ENCODE measurements at places on chromosomes 5 and 9.

GRCh38 chr5:135342551-135342875, 56.5 kb downstream of the MACROH2A1 start:
- no peak for DNase-seq

DNA sequence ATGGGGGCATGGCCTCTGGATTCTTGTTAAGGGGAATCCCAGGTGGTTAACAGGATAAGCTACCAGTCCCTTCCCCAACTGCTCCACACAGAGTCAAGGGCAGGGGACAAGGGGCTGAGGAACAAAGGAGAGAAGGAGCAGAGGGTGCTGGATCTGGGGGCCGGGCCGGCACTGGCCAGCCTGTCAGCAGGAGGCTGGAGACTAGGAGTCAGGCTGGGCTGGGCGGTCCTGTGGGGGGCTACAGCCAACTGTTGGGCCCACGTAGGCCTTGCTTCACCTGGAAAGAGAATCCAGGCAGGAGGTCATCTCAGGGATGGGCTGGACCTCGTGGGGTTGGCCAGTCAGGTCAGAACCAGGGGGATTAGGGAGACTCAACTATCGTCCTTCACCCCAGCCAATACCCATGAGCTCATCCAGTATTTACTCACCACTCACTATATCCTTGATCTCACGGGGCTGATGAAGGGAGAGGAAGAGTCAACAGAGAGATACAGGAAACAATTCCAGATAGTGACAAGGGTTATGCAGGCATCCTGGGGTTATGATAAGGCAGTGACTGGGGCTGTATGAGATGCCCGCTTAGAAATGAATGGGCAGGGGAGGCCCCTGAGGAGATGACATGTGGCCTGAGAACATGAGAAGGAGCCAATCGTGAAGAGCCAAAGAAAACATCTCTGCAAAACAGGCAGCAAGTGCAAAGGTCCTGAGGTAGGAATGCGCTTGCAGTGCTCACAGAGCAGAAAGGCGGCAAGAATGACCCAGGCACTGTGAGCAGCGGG, 47.9 kb upstream of the SLC25A51 start:
- no peak for DNase-seq

DNA sequence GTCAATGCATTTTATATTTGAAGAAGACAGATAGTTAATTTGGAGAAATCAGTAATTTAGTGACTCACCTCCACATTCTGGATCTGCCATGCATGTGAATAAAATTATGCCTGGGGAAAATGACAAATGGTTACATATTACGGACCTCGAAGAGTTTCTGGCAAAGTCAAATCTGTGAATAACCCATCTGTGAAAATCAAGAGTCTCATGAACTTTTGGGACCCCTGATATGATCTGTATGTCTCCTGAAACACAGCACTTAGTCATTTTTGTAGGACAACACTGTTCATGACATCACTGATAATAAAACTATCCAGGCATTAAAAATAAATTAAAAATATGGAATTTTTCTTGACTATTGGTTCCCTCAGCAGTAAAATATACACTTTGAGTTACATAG, 584.5 kb downstream of the TLE4 start:
- DNase-seq, result no peak

DNA sequence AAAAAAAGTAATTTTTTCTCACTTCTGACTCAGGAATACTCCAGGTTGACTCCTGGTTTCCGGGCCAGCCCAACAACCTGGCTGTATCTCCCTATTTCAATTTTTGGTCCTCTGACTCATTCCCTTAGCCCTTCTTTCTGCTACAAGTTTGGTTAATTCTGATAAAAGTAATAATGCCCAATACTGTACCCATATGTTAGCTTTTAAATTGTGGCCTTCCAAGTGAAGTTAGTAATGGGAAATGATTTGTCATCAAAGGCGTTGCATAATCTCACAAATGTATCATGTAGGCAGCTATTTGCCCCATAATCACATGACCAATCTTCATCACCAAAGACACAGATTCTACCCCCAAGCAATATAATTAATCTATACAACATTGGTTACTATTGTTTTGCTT, 31.1 kb upstream of the BNC2 start:
- DNase-seq, result no peak

DNA sequence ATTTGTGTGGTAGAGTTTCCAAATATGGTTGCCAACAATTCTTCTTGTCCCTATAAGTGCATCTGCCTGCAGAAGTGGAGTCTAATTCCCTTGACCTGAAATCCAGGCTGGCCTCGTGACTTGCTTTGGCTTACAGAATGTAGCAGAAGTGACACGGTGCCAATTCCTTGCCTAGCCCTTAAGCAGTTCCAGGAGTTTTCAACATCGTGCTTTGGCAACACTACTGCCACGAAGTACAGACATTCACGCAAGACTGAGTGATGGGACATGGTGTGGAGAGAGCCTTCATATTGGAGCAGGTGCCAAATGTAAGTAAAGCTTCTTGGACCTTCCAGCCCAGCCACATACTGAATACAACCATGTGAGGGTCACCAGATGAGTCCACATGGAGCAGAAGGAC, 92.9 kb upstream of the NEK6 start:
- DNase-seq, result no peak

GRCh38 chr9:76136986-76137385, 246.5 kb downstream of the PCSK5 start:
- DNase-seq, result peak; percentile 31

GRCh38 chr5:98938464-98938863, 9.7 kb upstream of the CHD1 start:
- peak; percentile 51 for DNase-seq

GRCh38 chr9:129933185-129934040, 98.2 kb downstream of the USP20 start:
- DNase-seq, result no peak
